ENCODE measurements at places on chromosomes 5 and 9. TPM values are rescaled to one million over a fixed set of nuclear protein-coding genes. Genes with fewer than 3 reads are reported as not detected.

The PROB1 gene
- 2.2 TPM for total RNA-seq

The ATP10B gene
- 1.7 TPM for total RNA-seq

The CCL28 gene
- not detected for total RNA-seq

The AJM1 gene
- 5.1 TPM for total RNA-seq

The CCDC192 gene
- total RNA-seq, result 0.60 TPM

The GNA14 gene
- 0.14 TPM for total RNA-seq

The PCDHGC3 gene
- total RNA-seq, result 25.8 TPM

The SPAG8 gene
- total RNA-seq, result 3.2 TPM

The PCDHA8 gene
- 5.1 TPM for total RNA-seq

The FAXDC2 gene
- 14.8 TPM for total RNA-seq

The C9orf152 gene
- 0.13 TPM for total RNA-seq

The PCDHB5 gene
- 29.4 TPM for total RNA-seq

The INSL4 gene
- not detected for total RNA-seq

The SPACA9 gene
- 3.6 TPM for total RNA-seq

The IL13 gene
- total RNA-seq, result not detected

The BDP1 gene
- total RNA-seq, result 33.8 TPM

The IL9 gene
- not detected for total RNA-seq

The PCDHA4 gene
- 27.8 TPM for total RNA-seq

The TMEM161B gene
- total RNA-seq, result 21.1 TPM

The ECM2 gene
- total RNA-seq, result 0.31 TPM

The TXNDC8 gene
- not detected for total RNA-seq

The ZNF474 gene
- 0.29 TPM for total RNA-seq

The SMU1 gene
- 25.2 TPM for total RNA-seq

The MRPS30 gene
- 50.3 TPM for total RNA-seq

The C5orf46 gene
- not detected for total RNA-seq

The PRUNE2 gene
- total RNA-seq, result 5.6 TPM

The CKMT2 gene
- 3.7 TPM for total RNA-seq

The CDC23 gene
- 47.1 TPM for total RNA-seq

The PCSK1 gene
- 2.0 TPM for total RNA-seq

The SLC34A3 gene
- 0.27 TPM for total RNA-seq

The SLC24A2 gene
- total RNA-seq, result 0.02 TPM

The TEK gene
- total RNA-seq, result not detected

The WNK2 gene
- total RNA-seq, result 345 TPM

The OBP2B gene
- total RNA-seq, result not detected

The NCS1 gene
- total RNA-seq, result 29.0 TPM

The SSBP2 gene
- 66.6 TPM for total RNA-seq

The C5orf47 gene
- not detected for total RNA-seq

The ROR2 gene
- 23.6 TPM for total RNA-seq

The CHSY3 gene
- total RNA-seq, result 0.84 TPM

The ITK gene
- total RNA-seq, result not detected

The CDHR2 gene
- total RNA-seq, result 1.6 TPM

The PCA3 gene
- total RNA-seq, result 0.31 TPM

The FGF18 gene
- total RNA-seq, result 2.3 TPM

The FBP2 gene
- total RNA-seq, result not detected

The FABP6 gene
- total RNA-seq, result 0.55 TPM

The NEK6 gene
- total RNA-seq, result 24.4 TPM

The ATP6V1G1 gene
- total RNA-seq, result 121 TPM

The ERCC8 gene
- total RNA-seq, result 20.0 TPM
